ENCODE measurements at places on chromosomes 1 and 21.
A peak's percentile ranks its signal among the peaks of the same experiment; 100 is the strongest.

DNA sequence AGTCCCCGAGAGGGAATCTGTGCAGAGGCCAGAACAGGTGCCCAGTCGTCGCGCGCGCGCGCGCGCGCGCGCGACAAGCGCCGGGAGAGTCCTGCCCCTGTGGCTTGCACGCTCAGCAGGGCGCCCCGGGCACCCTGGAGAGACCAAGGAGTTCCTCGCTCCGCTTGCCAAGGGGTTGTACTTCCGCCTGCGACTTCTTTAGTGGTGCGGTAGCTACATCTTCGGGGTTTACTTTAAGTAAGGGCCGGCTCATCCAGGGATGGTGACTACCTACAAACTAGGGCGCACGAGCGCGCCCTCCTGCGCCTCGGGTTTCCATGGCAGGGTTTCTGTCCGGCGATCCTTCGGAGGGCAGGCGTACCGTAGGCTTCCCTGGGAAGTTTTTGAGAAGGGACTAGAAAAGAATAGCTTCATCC is 1.4 kb downstream of the LHX4 start:
- peak; percentile 37 for DNase-seq

- DNase-seq, result no peak
Measured at GRCh38 chr1:209354840-209355165, 228.7 kb upstream of the CAMK1G start.

DNA sequence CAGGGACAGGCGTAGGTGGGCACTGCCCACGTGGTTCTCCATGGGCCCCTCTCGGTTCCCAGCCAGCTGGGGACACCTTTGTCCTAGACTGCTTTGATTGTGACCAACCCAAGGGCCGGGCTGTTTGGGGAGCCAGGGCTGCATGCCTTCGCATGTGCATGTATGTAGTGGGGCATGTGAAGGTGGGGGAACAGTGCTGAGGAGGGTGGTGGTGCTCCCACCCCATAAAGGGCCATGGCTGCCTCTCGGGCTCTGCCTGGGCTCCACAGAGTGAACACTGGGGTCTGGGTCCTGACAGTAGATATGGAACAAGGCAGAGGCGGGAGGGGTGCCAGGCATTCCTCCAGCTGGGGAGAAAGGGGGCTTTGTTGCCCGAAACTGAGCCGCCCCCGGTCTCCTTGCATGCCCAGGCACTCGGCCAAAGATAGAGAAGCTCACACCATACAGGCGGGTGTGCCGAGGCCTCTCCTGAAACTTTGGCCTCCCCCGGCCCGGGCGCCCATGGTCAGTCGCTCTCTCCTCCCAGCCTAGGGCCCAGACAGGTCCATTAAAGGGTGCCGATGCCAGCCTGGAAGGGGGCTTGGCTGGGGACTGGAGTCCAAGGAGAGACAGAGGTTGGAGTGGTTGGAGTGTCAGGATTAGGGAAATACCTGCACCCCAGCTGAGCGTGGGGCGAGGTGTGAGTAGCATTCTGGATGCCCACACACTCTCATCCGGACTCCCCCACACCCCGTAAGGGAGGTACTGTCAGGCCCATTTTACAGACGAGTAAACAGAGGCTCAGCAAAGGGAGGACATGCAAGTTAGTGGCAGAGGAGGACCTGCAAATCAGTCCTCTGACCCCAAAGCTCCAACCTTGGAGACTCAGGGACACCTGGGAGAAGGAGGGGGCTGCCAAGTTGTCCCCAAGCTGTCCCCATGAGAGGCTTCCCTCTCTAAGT is 41.1 kb downstream of the EPHA2 start:
- no peak for DNase-seq

GRCh38 chr1:39129514-39129913 is 75.0 kb upstream of the MACF1 start:
- no peak for DNase-seq

DNA sequence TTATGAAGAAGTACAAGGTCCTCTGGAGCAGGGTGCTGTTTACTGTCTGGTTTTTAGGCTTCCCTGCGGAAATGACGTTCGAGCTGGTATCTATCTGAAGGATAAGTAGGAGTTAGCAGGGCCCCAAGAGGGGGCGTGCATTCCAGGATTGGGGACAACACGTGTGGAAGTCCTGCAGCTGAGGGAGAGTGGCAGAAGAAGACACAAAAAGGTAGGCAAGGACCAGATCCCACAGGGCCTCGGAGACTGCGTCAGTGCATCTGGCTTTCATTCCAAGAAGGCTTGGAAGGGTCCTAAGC is 5.9 kb downstream of the RIMS3 start:
- DNase-seq, result no peak

DNA sequence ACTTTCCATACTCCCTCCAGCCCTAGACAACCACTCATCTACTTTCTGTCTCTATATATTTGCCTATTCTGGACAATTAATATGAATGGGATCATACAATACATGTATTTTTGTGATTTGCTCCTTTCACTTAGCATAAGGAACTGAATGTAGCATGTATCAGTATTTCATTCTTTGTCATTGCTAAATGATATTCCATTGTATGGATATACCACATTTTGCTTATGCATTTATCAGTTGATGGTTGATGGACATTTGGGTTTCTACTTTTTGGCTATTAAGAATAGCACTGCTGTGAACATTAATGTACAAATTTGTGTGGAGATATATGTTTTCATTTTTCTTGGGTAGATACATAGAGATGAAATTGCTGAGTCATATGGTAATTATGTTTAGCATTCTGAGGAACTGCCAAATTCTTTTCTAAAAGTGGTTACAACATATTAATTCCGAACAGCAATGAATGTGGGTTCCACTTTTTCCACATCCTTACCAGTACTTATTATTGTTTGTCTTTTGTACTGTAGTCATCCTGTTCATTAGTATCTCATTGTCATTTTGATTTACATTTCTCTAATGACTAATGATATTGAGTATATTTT is 121.0 kb downstream of the LRRC40 start:
- no peak for DNase-seq

DNA sequence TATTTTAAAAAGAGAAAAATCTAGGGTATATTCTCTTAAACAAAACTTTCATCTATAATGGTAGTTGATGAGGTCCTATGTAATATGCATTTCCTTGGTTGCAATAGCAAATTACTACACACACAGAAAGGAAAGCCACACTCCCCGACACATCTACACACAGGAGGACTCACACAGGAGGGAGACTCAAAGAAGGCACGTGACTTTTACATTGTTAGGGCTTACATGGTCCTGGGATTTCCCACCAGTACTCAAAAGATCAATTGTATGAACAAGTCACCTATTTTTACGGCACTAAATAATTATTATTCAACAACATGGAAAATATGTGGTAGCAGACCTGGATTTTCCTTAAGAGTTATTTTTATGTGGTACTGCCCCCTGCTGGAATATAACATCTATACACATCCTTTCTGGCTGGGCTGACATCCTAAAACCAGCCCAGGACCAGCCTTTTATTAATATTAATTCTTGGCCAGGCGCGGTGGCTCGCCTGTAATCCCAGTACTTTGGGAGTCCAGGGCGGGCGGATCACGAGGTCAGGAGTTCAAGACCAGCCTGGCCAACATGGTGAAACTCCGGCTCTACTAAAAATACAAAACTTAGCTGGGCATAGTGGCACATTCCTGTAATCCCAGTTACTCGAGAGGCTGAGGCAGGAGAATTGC is 33.9 kb upstream of the LGALS8 start:
- no peak for DNase-seq

- DNase-seq, result no peak
Measured at GRCh38 chr1:112594208-112594876, 24.6 kb downstream of the ST7L start.

DNA sequence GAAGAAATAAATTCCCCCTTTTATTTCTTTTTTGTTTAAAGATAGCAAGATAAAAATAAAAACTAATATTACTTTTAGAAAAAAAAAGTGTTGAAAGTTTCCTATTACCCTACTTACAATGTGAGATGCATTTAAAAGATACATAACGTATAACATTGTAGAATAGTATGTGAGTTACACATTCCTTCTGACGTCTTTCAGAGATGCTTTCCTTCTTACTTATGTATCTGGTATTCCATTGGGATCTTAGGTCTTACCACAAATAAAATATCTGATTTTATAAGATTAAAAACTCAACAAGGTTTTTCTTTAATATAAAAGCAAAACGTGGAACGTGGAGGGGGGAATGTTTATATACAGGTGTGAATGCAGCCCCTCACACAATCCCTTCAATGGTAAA is 147.2 kb upstream of the ETS2 start:
- no peak for DNase-seq
